ENCODE measurements at places on chromosomes 6 and 20. TPM values are rescaled to one million over a fixed set of nuclear protein-coding genes. Genes with fewer than 3 reads are reported as not detected.

DNA sequence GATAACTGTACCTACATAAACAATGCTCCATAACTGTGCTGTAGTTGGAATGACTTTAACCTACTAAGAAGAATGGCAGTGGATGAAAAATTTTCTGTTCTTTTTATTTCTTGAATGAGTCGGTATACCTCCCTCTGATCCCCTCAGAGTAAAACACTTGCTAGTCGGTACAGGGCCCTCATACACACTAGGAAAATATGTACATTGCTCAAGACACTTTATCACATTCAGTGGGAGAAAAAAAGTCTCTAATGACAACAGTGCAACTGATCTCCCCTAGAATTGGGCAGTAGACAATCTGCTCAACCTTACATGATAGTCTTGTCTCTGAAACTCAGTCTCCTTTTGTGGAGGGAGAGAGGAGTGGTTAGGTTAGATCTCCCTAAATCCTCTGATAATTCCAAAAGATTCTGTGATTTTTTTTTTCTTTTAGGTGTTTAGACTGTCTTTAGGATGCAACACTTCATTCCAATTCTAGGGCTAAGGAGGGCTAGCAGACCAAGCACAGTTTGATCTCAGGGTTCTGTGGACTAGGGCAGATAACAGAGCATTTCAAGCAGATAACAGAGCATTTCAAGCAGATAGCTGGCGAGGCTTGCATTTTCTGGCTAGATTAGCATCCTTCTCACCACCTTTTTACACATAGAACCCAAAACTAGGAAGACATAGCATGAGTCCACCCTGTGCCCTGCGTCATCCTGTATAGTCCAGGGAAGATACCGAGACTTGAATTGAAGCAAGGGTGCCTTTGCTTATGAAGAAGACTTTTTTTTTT lies 100.3 kb upstream of the TNFAIP3 start:
- no peaks in the 10 kb centered on the region for H3K36me3 ChIP-seq
- H3K27ac ChIP-seq: no peak overlapping the region
- H3K4me3 ChIP-seq: no peak overlapping the region
- no peak for DNase-seq
- no peaks in the 10 kb centered on the region for H3K4me1 ChIP-seq

DNA sequence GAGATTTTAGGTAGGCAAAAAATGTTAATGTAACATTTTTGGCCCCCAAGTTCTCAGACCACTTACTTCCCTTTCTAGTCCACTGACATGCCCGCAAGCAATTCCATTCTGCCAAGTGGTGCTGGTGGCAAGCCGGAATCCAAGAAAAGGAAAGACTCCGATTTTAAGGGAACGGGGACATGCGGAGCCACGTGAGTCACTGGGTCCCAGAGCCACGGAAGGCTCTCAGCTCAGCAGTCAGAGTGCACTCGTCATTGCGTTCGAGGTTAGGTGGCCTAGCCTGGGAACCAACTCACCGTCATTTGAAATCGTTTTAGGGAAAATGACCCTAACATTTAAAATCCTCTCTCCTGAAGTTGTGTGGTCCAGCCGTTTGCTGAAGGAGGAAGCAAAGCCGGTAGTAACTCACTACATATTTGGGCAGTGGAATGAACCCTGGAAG lies 711 bp upstream of the SIRT5 start:
- H3K36me3 ChIP-seq: no peaks in the 10 kb centered on the region
- peaks cover 11% of the 10 kb centered on the region for H3K4me1 ChIP-seq
- H3K4me3 ChIP-seq: peak overlapping the region; percentile 88
- H3K27me3 ChIP-seq: no peaks in the 10 kb centered on the region
- DNase-seq: no peak

DNA sequence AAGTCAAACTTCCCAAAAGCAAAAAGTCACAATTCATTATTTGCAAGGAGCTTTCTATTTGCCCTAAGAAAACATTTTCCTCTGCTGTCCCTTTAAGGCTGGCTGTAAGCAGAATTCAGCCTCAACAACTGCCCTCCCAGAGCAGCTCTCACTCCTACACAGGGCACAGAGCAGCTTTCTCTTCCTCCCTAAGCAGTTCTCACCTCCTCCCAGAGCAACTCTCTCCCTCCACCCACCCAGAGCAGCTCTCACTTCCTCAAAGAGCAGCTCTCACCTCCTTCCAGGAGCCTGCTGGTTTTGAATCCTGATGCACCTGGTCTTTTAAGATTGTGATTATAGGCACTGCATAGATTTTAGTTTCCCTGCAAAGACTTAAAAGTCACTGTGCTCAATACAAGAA lies 120.6 kb upstream of the TMEM181 start:
- peaks cover 5% of the 10 kb centered on the region for H3K4me1 ChIP-seq
- H3K27ac ChIP-seq: no peak overlapping the region
- no peak for DNase-seq
- no peaks in the 10 kb centered on the region for H3K27me3 ChIP-seq
- no peak overlapping the region for H3K4me3 ChIP-seq
- H3K36me3 ChIP-seq: no peaks in the 10 kb centered on the region

The RAD21L1 gene
- total RNA-seq: 1.0 TPM

DNA sequence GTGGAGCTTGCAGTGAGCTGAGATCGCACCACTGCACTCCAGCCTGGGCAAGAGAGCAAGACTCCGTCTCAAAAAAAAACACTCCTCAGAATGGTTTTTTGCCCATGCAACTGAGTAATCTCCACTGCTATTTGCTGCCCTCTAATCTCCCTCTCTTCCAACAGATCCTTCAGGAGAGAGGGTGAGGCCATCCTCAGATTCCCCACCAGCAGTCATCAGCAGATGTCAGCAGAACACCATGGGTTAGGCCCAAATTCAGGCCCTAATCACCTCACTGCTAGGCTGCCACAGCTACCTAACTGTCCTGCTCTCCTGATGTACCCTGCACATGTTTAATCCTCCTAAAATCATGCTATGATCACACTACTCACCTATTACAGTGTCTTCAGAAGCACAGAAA lies 63.2 kb upstream of the BEND6 start:
- H3K4me3 ChIP-seq: no peak overlapping the region
- DNase-seq: no peak
- H3K4me1 ChIP-seq: no peaks in the 10 kb centered on the region
- no peaks in the 10 kb centered on the region for H3K36me3 ChIP-seq
- no peak overlapping the region for H3K27ac ChIP-seq

DNA sequence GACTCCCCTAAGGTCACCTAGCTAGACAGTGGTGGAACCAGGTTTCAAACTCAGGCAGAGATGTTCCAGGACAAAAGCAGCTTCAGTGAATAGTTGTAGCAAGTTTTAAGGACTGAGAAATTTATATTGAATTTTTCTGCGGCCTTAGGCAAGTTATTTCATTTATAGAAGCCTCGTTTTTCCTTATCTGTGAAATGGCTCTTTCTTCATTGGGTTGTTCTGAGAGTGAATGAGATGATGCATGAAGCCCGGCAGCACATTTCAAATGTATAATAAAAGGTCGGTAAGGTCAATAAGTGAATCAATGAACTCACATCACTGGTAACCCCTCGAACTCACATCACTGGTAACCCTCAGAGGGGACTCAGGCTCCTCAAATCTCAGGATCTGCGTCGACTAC lies 1.1 kb upstream of the GMPR start:
- no peak overlapping the region for H3K4me3 ChIP-seq
- DNase-seq: no peak
- no peaks in the 10 kb centered on the region for H3K36me3 ChIP-seq

The CD24 gene
- total RNA-seq: 57.4 TPM

The DNMT3B gene
- 3.5 TPM for total RNA-seq

The FAM83D gene
- 30.9 TPM for total RNA-seq

DNA sequence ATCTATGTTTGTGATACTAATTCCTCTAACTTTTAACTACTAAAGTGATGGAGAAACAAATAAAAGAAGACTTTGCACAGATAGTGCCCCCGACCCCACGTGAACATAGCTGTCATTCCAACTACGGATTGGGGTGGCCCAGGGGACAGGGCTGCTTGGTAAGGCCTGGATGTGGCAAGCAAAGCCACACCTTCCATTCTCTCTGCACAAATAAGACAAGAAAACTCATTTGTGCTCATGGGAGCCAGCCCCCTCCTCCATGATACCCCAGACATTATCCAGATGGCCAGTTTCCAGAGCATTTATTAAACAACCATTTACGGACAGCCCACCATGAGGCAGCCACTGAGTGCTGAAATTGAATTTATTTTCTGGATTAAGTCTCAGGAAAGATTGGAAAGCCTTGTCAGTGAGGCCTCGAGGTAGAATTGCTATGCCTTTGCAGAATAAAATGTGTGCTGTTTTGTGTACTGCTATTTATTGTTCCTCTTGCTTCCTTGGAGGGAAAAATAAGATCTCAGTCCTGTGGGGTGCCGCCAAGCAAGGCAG lies 151.2 kb downstream of the UNC5CL start:
- H3K4me3 ChIP-seq: no peak overlapping the region
- no peak overlapping the region for H3K27ac ChIP-seq
- no peak for DNase-seq
- no peaks in the 10 kb centered on the region for H3K36me3 ChIP-seq

DNA sequence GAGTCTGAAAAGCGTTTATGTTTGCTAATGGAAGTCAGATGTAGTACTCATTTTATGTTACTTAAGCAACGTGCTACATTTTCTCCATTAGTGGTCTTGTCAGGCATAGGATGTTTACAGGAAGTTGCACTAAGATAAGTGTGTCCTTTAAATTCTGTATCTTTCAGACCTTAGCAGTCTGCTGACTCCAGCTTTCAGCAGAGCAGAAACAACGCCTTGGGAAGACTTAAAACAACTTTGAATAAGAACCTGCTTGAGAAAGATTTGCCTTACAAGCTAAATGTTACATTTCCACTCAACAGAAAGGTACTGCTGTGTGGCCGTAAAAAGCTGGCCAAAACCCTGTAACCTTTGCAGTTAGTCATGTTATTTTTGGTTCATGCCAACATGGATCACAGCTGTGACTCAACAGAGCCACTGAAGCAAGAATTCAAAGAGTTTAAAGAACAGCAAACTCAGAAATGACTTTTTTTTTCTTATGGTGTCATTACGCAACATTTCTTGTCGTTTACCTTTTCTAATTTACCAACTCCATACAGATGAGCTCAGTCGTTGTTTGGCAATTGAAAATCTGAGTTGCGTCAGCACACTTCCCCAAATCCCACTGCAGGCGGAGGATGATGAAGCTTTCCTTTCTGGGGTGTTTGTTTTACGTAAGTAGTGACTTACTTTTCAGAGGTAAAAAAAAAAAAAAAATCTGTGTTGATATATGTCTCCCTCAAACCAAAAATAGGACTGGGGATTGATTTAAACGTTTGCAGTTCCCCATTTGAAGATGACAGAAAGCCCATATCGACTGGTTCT lies 27.9 kb upstream of the BMP6 start:
- no peaks in the 10 kb centered on the region for H3K36me3 ChIP-seq
- no peaks in the 10 kb centered on the region for H3K27me3 ChIP-seq
- no peak for DNase-seq
- H3K4me3 ChIP-seq: no peak overlapping the region
- no peak overlapping the region for H3K27ac ChIP-seq

The OR2B6 gene
- total RNA-seq: 0.26 TPM

DNA sequence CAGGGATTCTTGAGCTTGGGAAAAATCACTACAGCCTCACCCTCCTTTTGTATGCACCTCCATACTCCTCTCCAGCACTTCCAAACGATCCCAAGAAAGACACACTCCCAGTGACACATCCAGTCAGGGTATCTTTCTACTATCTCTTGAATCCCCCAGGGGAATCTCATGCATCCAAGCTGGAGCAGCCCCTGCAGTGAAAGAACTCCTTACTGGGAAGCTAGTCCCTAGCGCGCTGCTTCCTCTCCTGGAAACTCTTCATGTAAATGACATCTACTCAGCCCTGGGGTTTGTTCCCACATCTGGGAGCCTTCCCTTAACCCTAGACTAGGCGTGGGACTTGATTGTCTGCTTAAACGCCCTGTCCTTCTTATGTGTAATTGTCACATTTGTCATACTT lies 329.1 kb upstream of the QKI start:
- H3K4me3 ChIP-seq: no peak overlapping the region
- no peaks in the 10 kb centered on the region for H3K36me3 ChIP-seq
- no peaks in the 10 kb centered on the region for H3K27me3 ChIP-seq
- no peak for DNase-seq
- H3K4me1 ChIP-seq: no peaks in the 10 kb centered on the region

DNA sequence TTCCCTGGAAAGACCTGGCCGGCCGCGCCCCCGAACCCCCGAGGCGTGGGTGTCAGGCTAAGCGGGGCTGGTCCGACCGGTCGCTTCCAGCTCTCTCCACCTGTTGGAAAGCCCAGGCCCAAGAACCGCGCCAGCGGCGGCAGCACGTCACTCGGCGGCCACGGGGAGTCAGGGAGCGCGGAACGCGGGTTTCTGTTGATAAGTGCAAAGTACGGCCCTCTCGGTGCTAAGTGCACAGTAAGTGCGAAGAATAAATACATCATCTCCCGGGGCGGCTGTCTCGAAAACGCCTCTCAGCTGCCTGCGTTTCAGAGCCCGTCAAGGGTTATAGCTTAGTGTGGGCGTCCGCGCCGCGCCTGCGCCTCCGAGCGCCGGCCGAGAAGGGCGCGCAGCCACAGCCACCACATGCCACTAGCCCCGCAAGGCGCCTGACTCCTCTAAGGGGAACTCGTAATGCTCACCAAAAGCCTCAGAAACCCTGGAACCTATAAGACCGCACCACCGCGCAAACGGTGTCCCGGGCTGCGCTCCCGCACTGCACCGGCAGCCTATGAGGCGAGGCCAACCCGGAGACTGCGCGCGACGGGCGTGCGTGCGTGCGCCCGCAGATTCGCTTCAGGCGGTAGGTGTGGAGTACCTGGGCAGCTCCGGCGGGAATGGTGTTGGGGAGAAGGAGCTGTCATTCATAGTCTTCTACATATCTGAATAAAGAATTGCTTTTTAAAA lies 9.2 kb upstream of the TBX18 start:
- H3K36me3 ChIP-seq: no peaks in the 10 kb centered on the region
- peak overlapping the region; percentile 41 for H3K4me3 ChIP-seq
- peaks cover 41% of the 10 kb centered on the region for H3K27me3 ChIP-seq

- H3K27me3 ChIP-seq: no peaks in the 10 kb centered on the region
- no peak overlapping the region for H3K4me3 ChIP-seq
- no peak overlapping the region for H3K27ac ChIP-seq
- no peaks in the 10 kb centered on the region for H3K36me3 ChIP-seq
Measured at GRCh38 chr6:11804135-11804534, 25.5 kb upstream of the ADTRP start.

Data from Panc1 (cell line).